WTC11 (cell line): ENCODE measurements at places on chromosomes 4 and X.

GRCh38 chr4:24896977-24897376 lies 15.9 kb downstream of the CCDC149 start:
- no peaks in the 10 kb centered on the region for H3K27me3 ChIP-seq
- DNase-seq = no peak
- H3K36me3 ChIP-seq = no peaks in the 10 kb centered on the region
- H3K4me1 ChIP-seq = peaks cover 13% of the 10 kb centered on the region

DNA sequence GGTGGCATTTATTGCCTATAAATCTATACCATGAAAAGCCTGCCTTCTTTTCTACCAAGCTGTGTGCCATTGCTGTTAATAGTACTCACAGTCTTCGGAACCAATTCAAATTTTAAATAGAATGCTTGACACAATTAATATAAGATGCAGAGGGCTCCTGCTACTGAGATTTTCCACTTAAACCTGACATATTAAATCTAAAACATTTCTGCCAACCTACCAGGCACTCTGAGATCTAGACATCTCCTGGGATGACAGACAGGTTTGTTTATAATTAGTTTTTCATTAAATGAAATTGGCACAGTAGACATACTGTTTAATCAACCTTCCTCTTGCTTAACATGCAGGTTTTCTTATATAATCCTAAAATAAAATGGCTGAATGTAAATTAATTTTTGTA lies 117.3 kb upstream of the CBR4 start:
- H3K27me3 ChIP-seq = no peaks in the 10 kb centered on the region
- DNase-seq = no peak
- H3K4me1 ChIP-seq = peaks cover 7% of the 10 kb centered on the region; the same call in 1 of the 2 replicates
- H3K27ac ChIP-seq = no peak overlapping the region
- peaks cover 10% of the 10 kb centered on the region for H3K36me3 ChIP-seq

GRCh38 chr4:66372706-66373105 lies 702.4 kb upstream of the EPHA5 start:
- no peak overlapping the region for H3K4me3 ChIP-seq
- H3K27me3 ChIP-seq = no peaks in the 10 kb centered on the region
- H3K4me1 ChIP-seq = no peaks in the 10 kb centered on the region
- H3K27ac ChIP-seq = no peak overlapping the region
- H3K36me3 ChIP-seq = no peaks in the 10 kb centered on the region

DNA sequence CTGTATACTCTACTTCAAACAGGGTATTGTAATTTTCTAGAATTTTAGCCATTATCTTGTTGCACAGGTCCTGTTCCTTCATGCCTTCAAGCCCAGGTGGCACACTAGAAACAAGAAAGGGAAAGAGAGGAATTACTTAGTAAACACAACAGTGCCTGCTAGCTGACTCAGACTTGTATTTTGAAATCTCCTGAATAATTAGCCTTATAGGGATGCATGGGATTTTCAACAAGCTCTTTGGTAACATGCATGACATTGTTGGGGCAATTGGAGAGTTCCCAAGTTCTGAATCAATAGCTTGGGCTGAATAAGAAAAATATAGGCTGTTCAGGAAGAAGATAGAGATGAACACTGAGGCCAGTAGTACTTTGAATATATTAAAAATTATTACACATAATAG lies 118.8 kb downstream of the FAM13A start:
- H3K27ac ChIP-seq = no peak overlapping the region
- H3K4me1 ChIP-seq = peaks cover 32% of the 10 kb centered on the region
- DNase-seq = no peak
- no peaks in the 10 kb centered on the region for H3K27me3 ChIP-seq

DNA sequence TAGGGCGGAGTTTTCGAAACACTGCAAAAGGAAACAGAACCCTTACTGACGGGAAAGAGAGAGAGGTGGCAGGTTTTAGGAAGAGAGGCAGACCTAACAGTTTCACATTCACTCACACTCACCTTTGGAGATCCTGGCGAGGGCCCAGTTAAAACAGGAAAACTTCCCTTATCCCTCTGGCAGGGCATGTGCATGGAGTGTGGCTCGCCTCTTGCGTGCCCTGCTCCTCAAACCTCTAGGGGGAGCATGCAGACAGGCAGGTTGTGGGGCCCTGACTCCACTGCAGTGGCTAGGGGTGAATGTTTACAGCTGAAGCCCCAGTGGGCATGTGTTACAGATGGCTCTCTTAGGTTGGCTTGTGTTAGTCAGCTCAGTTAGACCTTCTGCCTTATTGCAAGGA lies 451.5 kb downstream of the UBE2NL start:
- H3K4me3 ChIP-seq = no peak overlapping the region
- peaks cover 13% of the 10 kb centered on the region; the same call in 1 of the 2 replicates for H3K36me3 ChIP-seq
- H3K27me3 ChIP-seq = no peaks in the 10 kb centered on the region
- no peaks in the 10 kb centered on the region for H3K4me1 ChIP-seq
- no peak overlapping the region for H3K27ac ChIP-seq

DNA sequence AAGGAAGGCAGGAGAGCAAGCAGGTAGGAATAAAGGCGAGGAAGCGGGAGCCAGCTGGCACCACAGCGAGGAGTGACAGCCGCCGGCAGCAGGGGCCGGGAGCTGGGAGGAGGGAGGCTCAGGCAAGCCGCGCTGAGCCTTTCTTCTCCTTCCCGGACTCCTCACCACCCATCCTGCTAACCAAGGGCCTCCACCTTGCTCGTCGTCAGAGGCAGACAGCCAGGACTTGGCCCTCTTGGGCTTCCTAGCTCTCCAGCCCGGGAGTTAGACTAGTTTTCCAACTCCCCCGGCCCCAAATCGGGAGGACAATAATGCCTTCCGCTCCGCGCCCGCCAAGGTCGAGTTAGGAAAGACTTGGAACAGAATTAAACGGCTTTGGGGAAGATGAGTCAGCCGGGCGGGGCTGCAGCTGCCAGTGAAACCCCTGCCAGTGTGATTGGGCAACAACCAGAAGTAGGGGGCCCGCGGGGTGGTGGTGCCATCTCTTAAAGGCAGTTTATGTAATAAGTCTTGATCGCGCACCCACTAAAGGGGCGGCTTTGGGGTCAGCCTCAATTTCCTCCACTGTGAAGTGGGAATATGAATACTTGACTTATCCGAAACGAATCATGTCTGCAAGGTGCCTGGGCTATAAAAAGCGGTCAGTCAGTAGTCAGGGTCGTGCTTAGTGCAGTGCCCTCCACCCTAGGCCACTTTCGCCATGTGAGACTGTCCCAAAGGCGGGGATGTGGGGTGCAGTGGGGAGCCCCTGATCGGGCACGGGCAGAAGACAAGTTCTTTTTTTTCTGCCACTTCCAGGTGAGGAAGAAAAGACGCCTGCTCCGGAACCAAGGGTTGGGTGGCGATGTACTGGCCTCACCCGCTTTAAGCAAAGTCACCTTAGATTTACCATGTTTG lies 6.7 kb upstream of the HSD17B10 start:
- no peaks in the 10 kb centered on the region for H3K36me3 ChIP-seq
- peaks cover 21% of the 10 kb centered on the region for H3K27me3 ChIP-seq
- H3K27ac ChIP-seq = no peak overlapping the region
- H3K4me3 ChIP-seq = peak overlapping the region; percentile 69
- no peak for DNase-seq

- H3K4me3 ChIP-seq = no peak overlapping the region
- no peak overlapping the region for H3K27ac ChIP-seq
- H3K27me3 ChIP-seq = no peaks in the 10 kb centered on the region
Observed at GRCh38 chrX:107470971-107471370, 21.5 kb downstream of the FRMPD3 start.

GRCh38 chr4:45283352-45283751 lies 557.0 kb upstream of the GNPDA2 start:
- H3K4me3 ChIP-seq = no peak overlapping the region
- no peaks in the 10 kb centered on the region for H3K4me1 ChIP-seq
- DNase-seq = no peak
- no peaks in the 10 kb centered on the region for H3K27me3 ChIP-seq

GRCh38 chr4:138437263-138437851 lies 195.2 kb upstream of the SLC7A11 start:
- H3K4me1 ChIP-seq = peaks cover 5% of the 10 kb centered on the region
- DNase-seq = no peak
- H3K27ac ChIP-seq = no peak overlapping the region
- H3K4me3 ChIP-seq = no peak overlapping the region

GRCh38 chr4:36321176-36321575 lies 39.8 kb downstream of the DTHD1 start:
- no peak overlapping the region for H3K27ac ChIP-seq
- DNase-seq = no peak
- H3K4me1 ChIP-seq = no peaks in the 10 kb centered on the region

DNA sequence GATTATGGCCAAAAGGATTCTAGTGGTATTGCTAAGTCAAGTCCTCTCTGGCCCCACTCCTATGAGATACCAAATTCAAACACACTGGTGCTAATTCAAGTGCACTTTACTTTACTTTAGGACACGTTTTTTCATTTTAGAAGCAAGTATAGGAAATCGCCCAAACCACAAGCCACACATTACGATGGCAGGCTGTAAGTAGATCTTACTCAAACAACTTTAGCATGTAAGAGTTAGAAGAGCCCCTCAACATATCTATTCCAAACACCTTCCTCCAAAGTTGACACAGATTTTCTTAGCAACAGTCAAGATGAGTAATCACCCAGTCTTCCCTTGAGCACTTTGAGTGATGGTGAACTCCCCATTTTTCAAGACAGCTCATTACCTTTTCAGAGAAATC lies 43.6 kb downstream of the DRD5 start:
- no peak overlapping the region for H3K27ac ChIP-seq
- H3K4me1 ChIP-seq = no peaks in the 10 kb centered on the region
- DNase-seq = no peak
- no peak overlapping the region for H3K4me3 ChIP-seq
- peaks cover 2% of the 10 kb centered on the region; the same call in 1 of the 2 replicates for H3K27me3 ChIP-seq

DNA sequence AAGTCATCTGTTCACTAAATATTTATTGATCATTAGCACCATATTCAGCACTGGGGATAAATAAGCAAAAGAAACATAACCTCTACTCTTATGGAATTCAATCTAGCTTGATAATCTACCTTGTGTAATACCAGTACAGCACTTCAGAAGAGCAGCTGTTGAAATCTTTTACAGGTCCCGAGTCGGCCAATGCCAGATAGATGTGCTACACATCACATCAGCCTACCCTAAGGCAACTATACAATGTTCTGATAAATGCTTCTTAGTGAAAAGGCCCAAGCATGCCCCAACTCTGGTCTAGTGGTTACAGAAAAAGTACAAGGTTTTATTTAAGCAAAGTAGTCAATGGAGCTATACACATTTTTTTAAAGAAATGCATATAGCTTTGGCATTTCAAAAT lies 68.7 kb downstream of the MAPK10 start:
- no peak overlapping the region for H3K27ac ChIP-seq
- H3K27me3 ChIP-seq = no peaks in the 10 kb centered on the region
- no peak overlapping the region for H3K4me3 ChIP-seq

DNA sequence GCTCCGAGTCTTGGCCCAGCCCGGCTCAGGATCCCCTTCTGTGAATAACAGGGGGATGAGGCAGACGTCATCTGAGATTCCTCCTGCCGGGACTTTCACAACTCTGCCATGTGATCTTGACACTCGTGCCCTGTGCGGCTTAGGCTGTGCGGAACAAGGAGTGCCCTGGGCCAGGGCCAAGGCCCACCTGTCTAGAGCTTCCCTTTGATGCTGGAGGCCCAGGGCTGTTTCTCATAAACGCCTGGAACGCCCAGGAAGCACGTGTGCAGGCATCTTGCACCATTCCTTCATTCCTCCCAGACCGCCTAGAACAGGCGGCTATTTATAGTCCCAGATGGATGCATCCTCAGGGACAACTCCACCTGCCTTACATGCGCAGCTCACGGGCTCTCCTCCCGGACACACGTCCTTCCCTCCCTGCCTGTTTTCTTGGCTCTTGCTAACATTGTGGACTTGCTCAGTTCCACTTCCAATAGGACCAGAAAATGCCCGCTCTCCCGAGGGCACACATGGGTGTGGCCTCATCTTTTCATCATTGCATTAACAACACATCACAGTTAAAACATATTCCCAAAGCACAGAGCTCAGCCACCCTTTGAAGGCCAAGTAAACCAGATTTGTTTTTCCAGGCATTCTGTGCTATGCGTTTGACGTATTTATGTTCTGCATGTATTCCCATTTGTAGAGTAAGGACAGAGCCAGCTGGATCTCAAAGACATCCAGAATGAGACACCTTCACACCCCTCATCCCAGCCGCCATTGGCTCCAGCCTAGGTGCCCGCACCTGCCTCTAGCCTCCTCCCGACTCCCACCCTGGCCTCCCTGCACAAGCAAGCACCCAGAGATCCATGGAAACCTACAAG lies 57.2 kb downstream of the ABLIM2 start:
- H3K27ac ChIP-seq = no peak overlapping the region
- no peak for DNase-seq
- H3K36me3 ChIP-seq = no peaks in the 10 kb centered on the region
- peaks cover 3% of the 10 kb centered on the region; the same call in 1 of the 2 replicates for H3K27me3 ChIP-seq
- H3K4me3 ChIP-seq = no peak overlapping the region
- H3K4me1 ChIP-seq = peaks cover 31% of the 10 kb centered on the region

GRCh38 chrX:18596096-18596495 lies 75.8 kb downstream of the RS1 start:
- H3K36me3 ChIP-seq = peaks cover 5% of the 10 kb centered on the region; the same call in 1 of the 2 replicates
- no peak for DNase-seq
- no peaks in the 10 kb centered on the region for H3K4me1 ChIP-seq
- H3K4me3 ChIP-seq = no peak overlapping the region
- no peaks in the 10 kb centered on the region for H3K27me3 ChIP-seq

GRCh38 chrX:65644621-65645289 lies 22.7 kb upstream of the MSN start:
- H3K4me1 ChIP-seq = 0 out of 2 replicates have a peak, but pooled peaks cover 3% of the 10 kb centered on the region
- DNase-seq = no peak
- H3K27me3 ChIP-seq = no peaks in the 10 kb centered on the region
- H3K4me3 ChIP-seq = no peak overlapping the region
- H3K36me3 ChIP-seq = no peaks in the 10 kb centered on the region

DNA sequence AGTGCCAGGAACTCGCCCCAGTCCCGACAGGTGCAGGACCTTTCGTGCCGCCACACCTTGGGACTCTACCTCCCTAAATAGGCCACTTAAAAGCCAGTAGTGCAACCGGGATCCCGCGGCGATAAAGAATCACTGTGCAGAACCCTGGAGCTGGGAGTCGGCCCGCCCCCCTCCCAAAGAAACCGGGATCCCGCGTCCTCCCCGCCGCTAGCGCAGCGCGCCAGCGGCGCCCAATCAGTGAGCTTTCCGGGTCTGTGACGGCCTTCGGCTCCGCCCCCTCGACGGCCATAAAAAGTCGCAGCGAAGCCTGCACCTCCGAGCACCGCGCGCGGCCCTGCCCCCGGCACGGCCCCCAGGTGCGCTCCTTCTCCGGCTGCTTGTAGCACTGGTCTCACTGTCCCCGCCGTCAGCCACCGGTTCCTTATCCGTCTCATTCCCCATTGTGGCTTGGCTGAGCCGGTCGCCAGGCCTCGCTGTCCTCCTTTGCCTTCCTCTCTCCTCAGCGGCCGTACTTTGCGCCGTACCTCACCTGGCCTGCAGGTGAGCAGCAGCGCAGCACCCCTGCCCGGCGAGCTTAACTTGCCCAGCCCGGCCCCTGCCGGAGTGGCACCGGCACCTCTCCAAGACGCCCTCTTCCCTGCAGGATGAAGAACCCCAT lies at the start of gene LRAT:
TSS of gene LRAT (plus strand) at position 318 of the 658 bp plus-strand sequence. CDS start at position 645, 327 bp downstream.
- H3K27me3 ChIP-seq = peaks cover 38% of the 10 kb centered on the region
- DNase-seq = peak; percentile 90
- H3K4me3 ChIP-seq = peak within 1 kb of the TSS; percentile 95
- peaks cover 62% of the 10 kb centered on the region for H3K4me1 ChIP-seq
- H3K36me3 ChIP-seq = peaks cover 10% of the 10 kb centered on the region
